ENCODE measurements at places on chromosomes 3 and 15.

DNA sequence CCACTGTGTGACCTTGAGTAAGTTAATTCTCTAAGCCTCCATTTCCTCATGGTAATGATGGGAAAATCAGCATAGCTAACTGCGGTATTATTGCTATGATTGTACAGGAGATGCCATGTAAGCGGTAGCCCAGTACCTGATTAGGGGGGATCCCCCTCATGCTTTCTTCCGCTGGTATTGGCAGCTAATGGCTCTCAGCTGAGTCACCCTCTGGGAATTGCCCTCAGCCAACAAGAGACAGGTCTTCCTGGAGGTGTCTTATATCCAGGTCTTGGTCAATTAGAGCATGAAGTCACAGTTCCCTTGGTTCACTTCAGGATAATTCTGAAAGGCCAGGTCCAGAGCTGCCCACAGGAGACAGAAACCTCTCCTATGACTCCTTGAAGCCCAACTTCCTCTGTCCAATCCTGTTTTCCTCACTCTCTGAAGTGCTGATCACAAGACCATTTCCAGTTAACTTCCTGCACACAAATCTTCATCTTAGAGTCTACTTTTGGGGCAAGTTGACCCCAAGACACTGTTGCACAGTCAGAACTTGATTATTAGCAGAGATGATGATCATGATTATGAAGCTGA is 724.7 kb upstream of the ZNF385D start:
- DNase-seq, result no peak

GRCh38 chr3:114928989-114929640 is 218.0 kb downstream of the ZBTB20 start:
- DNase-seq, result no peak

- DNase-seq, result no peak
Measured at GRCh38 chr3:77298417-77298816, 258.5 kb downstream of the ROBO2 start.

DNA sequence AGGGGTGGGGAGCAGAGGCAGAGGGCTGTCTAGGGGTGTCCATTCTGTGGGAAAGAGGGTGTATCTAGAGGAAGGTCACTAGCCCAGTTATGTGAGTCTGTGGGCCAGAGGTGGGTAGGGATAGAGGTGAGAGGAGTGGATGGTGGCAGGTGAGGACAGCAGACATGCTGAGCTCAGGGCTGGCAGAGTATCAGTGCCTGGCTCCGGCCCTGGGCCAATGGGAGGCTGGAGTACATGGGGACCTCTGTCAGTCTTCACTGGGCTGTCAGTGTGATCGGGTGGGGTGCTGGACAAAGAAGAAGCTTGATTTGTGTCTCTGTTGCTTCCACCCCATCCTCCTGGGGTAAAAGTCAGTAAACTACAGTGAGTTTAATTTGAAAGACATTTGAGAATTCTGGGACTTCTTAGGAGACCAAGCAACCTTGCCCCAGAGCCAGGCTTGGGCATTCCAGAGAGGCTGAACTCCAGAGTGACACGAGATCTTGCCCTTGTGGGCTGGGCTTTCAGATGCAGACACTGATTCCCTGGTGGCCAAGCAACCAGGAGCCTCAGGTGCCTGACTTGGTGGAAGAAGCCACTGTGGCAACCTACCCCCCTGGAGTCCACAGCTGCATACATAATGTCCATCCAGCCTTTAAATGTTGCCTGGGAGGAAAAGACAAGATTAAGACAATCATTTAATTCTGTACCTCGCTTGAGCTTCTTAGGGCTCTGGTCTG is 60.7 kb downstream of the EXOG start:
- DNase-seq, result no peak

GRCh38 chr3:30500666-30501399 is 105.6 kb upstream of the TGFBR2 start:
- no peak for DNase-seq

DNA sequence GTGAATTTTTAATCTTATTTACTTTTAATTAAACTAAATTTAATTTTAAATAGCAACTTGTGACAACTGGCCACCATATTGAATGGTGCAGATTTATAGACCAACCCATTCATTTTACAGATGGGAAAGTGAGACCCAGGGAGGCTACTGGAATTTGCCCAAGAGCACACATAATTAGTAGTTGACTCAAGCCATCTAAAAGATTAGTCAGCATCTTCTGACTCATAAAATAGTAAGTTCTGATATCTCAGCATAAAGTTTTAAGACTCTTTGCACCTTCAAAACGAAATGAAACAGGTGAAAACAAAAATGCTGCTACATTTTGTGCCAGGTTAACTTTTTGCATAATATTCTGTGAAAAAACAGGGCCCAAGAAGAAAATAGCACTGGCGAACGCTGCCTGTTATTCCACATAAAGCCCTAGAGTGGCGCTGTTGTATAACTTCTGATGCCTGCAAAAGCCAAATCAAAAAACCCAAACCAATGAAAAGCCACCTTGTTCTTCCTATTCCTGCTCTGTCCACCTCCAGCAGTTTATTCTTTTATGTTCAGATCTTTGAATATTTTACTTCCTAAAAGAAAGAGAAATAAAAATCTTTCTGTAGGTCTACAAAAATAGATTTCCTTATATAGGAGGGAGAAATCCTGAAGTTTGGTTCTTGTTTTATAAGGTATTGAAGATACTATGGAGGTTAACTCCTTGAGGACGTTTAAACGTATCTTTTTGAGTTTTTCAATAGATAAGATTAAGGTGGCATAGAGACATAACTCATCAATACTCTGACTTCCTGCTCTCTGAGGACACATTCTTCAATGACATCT is 62.8 kb downstream of the OTOL1 start:
- peak; percentile 50 for DNase-seq

DNA sequence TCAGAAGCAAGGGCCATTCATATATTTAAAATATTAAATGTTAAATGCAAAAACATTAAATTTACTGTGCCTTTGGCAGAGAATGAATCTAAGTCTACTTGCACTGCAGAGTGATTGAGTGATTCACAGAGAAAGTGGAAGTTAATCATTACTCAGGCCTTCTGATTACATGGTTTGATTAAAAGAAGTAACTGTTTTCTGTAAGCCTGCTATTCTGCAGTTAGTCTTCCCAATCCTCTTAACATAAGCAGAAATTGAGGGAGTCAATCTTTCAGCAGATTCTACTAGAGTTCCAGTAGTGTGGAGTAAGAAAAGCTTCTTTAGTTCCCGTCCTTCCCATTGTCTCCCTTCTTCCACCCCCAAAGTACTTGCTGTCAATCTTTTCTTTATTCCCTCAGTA is 1.5 kb downstream of the NLGN1 start:
- no peak for DNase-seq

GRCh38 chr15:30059771-30060170 is 23.0 kb upstream of the GOLGA8J start:
- DNase-seq, result no peak

- DNase-seq, result no peak
Measured at GRCh38 chr3:186453531-186453930, 90.6 kb downstream of the CRYGS start.

- DNase-seq, result no peak
Measured at GRCh38 chr3:87044846-87045245, 53.9 kb upstream of the VGLL3 start.

GRCh38 chr3:40869939-40870338 is 329.4 kb upstream of the CTNNB1 start:
- peak; percentile 37 for DNase-seq

GRCh38 chr15:35702946-35703495 is 157.1 kb upstream of the DPH6 start:
- DNase-seq, result no peak

DNA sequence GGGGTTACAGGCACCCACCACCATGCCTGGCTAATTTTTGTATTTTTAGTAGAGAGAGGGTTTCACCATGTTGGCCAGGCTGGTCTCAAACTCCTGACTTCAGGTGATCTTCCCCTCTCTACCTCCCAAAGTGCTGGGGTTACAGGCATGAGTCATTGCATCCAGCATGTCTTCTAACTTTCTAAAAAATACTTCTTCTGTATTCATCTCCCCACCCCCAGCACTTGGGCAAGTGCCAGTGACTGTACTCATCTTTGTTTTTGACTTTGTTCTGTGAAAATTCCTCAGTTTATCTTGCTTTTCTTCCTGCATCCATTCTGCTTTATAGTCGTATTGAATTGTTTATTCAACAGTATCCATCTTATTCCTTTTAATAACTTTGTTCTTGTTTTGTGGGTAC is 47.6 kb downstream of the ARIH1 start:
- no peak for DNase-seq

DNA sequence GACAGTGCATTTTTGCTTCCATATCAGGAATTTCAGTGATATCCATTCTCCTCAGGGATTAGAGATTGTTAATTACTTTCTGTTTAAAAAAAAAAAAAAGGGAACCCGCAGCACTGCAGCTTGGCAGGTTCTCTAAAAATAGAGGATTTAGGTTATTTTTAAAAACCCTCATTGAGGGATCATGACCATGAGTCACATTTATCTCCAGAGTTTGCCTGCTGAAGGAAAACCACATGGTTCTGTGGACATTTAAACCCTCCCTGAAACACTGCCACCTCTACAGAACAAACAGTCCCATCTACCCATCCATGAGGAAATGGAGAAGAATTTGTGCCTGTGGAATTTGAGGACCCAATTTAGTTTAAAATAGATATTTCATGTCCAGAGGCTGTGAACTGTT is 66.2 kb upstream of the UBE2E1 start:
- DNase-seq, result no peak

DNA sequence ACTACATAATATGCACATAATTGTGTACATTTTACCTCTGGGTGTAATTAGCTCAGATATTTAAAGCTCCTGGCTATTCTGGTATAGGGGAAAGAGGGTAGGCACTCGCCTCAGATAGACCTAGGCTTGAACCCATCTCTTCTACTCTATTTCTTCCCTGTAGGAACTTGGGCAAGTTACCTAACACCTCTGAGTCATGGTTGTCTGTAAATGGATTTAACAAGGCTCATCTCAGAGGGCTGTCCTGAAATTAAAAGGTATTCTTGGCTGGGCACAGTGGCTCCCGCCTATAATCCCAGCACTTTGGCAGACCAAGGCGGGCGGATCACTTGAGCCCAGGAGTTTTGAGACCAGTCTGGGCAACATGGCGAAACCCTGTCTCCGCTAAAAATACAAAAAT is 30.7 kb downstream of the NANOGP8 start:
- DNase-seq, result no peak

DNA sequence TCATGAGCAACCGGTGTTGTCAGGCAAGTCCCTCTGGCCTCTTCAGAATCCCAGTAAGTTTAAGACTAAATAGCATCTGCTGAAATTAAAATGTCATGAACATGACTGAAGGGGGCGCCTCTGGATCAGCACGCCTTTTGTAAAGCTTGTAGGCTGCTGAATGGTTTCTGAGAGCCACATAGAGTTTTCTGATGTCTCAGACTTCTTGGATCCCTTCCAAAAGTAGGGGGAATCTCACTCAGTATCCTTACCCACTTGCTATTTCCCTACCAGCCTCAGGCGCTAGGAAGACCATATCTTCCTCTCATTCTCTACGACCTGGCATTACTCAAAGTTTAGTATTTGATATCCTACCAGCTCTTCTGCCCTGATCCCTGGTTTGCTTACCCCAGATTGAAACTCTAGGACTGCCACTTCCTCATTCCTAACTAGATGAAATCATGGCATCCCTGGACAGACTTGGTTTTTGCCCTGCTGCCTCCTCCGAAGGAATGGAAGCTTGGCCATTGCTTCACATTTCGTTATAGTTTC is 62.7 kb upstream of the CD47 start:
- peak; percentile 44 for DNase-seq

- DNase-seq, result peak; percentile 70
Measured at GRCh38 chr3:61560517-61561373, 626 bp upstream of the PTPRG start.

GRCh38 chr15:85782064-85782463 is 12.7 kb downstream of the KLHL25 start:
- no peak for DNase-seq

GRCh38 chr3:21643752-21644151 is 107.3 kb downstream of the ZNF385D start:
- no peak for DNase-seq

GRCh38 chr3:42732196-42732828 is 29.7 kb upstream of the HHATL start:
- DNase-seq, result no peak

DNA sequence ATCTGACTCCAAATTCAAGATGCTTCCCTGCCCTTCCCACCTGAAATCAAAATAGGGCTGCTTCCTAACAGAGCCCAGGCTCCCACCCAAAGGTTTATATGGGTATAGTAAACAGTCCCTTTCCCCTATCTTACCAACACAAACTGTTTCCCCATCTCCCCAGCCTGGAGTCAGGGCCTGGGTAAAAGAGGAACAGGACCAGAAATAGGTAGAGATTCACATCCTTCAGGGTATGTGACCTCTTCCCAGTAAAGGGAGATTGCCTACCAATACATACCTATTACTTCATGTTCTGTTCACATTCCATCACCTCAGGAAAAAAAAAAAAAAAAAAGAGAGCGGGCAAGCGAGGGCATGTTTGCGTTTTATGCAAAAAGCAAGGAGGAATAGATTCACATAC is 9.7 kb upstream of the SHF start:
- DNase-seq, result no peak

GRCh38 chr15:36313021-36313420 is 266.4 kb upstream of the CDIN1 start:
- DNase-seq, result no peak

DNA sequence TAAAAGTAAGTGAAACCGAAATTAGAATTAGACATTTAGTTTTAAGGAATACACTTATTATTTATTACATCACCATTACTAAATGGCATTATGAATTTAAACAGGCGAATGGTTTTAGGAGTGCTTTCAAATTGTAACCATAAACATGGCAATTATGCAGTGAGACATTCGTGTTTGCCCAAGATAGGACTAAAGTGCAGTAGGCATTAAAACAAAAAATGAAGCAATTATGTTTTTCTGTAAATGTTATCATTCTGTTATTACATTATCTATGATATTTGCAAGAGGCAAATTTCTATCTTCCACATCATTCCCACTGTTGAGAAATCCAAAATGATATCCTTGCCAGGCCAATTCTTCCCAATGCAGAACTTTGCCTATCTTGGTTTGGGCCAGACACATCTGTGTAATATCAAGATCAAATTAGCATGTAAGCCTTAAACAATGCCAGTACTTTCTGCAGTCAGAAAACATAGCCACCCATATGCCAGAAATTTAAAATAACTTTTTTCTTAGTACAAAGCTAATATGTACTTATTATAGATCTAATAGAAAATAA is 156.9 kb downstream of the ATP8B4 start:
- DNase-seq, result no peak

GRCh38 chr3:27666708-27667107 is 55.4 kb downstream of the EOMES start:
- DNase-seq, result peak; percentile 71
